ENCODE measurements at places on chromosomes 4 and X. TPM values are rescaled to one million over a fixed set of nuclear protein-coding genes. Genes with fewer than 3 reads are reported as not detected.
A peak's percentile ranks its signal among the peaks of the same experiment; 100 is the strongest.

Gene WNK3
- 0.40 TPM for total RNA-seq

- no peak for ATAC-seq
Measured at GRCh38 chr4:10015140-10015753, 6.0 kb downstream of the SLC2A9 start.

Gene XAGE1A
- total RNA-seq, result not detected

DNA sequence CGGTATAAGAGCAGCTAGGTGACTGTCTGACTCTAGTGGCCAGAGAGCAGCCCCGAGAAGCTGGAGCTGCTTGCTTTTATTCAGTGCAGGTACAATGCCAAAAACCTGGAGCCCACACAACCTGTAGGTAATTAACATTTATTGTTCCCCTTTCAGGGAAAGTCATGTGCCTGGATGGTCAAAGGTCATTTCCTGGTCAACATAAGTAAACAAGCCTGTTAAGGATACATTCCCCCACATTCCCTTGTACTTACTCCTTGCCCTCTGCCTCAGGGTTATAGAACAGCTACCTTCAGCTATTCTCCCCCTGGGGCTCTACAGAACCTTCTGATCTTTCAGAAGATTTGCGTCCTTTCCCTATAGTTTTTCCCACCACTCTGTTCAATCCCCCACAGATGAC, 253.4 kb downstream of the TMA16 start:
- ATAC-seq, result no peak

Gene TCEAL4
- 25.7 TPM for total RNA-seq

Gene GCNA
- total RNA-seq, result 0.68 TPM

Gene NWD2
- 0.08 TPM for total RNA-seq

GRCh38 chrX:13369256-13370030, 49.6 kb upstream of the ATXN3L start:
- no peak for ATAC-seq

DNA sequence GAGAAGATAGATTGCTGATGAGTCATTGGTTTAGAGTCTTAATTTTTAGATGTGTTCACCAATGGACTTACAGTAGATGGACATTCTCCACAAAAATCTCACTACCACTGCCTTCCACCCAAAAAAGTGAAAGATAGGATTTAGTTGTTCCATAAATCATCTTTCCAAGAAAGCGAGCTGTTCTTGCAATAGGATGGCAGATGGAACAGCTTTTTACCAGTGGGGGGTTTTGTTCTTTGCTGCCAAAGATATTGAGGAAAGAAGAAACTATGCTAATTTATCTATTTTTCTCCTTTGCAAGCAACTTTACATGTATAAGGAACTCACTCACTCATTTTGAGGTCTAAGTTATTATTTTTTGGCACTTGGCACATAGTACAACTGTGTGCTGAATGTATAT, 109.5 kb downstream of the ADGRL3 start:
- no peak for ATAC-seq

GRCh38 chrX:22310779-22311178, 38.1 kb downstream of the CBLL2 start:
- ATAC-seq, result no peak

GRCh38 chr4:88962396-88962795, 94.6 kb downstream of the FAM13A start:
- ATAC-seq, result no peak

DNA sequence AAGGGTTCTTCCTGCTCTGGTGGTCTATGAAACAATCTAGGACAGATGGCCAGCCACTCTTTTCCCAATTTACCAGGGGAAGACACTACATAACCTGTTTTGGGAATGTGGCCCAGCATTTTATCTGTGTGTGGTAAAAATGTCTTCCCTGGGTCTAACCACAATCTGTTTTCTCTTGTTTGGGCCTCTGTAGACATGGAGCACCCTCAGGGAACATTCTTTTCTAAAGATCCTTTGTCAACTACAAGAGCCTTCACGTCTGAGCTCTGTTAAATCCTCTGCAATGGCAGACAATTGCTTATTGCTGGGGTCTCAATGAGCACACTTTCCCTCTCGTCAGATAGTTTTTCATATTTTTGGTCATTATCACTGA, 35.5 kb downstream of the PLAC1 start:
- ATAC-seq, result no peak

Gene REELD1
- not detected for total RNA-seq

Gene SOX3
- total RNA-seq, result not detected

DNA sequence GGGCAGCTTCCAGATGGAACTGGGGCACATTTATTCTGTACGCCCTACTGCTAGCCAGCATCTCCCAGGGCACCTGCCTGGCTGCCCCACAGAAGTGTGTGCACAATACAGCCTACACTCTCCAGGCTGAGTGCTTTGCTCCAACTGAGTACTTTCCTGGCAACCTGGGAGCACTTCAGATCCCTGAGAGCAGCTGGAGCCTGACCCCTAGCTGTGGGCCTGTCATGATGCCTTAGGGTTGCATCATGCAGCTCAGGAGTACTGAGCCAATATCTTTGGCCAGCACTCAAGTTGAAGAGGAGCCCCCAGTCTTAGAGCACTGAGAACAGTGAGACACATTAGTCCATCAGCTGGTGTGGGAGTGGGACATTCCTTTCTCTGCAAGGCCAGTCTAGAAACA, 321.9 kb downstream of the CFAP47 start:
- no peak for ATAC-seq

DNA sequence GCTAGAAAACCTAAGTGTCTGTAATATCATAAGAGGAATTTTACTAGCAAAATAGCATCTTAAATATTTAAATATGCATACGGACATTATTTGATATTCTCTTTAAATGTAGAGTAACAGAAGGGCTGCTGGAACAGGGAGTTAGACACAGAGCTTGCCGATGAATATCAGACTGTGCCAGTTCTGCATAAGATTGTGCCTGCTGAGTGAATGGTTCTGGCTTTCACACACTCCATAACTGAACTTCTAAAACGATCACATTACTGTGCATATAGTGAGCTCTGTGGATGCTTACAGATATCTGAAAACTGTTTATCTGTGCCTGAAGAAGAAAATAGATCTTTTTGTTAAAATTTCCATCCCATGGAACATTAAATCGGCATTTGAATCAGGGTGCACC, 867.4 kb upstream of the PCDH10 start:
- no peak for ATAC-seq

- ATAC-seq, result no peak
Measured at GRCh38 chr4:10579648-10580047, 104.9 kb downstream of the CLNK start.

- ATAC-seq, result peak; percentile 85
Measured at GRCh38 chr4:183823434-183823833, 81.7 kb upstream of the STOX2 start.

DNA sequence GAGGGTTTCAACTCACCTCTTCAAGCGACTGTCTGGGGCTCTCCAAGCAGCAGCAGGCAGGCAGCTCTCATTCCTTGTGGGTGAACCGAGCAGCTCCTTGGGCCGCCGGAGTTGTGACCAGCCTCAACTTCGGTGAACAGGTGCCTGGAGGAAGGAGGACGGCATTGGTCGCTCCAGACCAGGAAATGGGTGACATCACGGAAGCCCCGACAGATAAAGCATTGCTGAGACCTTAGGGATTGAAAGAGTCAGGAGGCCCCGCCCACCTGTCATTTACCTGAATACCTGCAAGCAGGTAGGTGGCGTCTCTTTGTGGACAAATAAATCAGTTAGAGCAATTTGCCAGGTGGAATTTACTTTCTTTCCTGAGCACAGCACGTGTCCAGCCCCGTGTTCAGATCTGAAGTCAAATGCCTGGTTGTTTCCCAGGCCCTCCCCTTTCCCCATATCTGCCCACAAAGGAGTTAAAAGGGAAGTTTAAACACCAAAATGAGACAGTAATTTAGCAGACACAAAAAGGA, at the start of gene LNX1:
TSS of gene LNX1 (minus strand) at position 115 of the 521 bp plus-strand sequence. CDS start 17,484 bp downstream, outside the sequence.
- ATAC-seq, result peak; percentile 88

- no peak for ATAC-seq
Measured at GRCh38 chrX:94288972-94289371, 615.0 kb downstream of the FAM133A start.

Gene RASSF6
- total RNA-seq, result 1.8 TPM

GRCh38 chr4:48604527-48604926, 114.5 kb downstream of the ZAR1 start:
- no peak for ATAC-seq
